ENCODE measurements at places on chromosomes 11 and 22.
A peak's percentile ranks its signal among the peaks of the same experiment; 100 is the strongest.

GRCh38 chr22:27641049-27641795, 160.3 kb downstream of the MN1 start:
- DNase-seq = no peak

DNA sequence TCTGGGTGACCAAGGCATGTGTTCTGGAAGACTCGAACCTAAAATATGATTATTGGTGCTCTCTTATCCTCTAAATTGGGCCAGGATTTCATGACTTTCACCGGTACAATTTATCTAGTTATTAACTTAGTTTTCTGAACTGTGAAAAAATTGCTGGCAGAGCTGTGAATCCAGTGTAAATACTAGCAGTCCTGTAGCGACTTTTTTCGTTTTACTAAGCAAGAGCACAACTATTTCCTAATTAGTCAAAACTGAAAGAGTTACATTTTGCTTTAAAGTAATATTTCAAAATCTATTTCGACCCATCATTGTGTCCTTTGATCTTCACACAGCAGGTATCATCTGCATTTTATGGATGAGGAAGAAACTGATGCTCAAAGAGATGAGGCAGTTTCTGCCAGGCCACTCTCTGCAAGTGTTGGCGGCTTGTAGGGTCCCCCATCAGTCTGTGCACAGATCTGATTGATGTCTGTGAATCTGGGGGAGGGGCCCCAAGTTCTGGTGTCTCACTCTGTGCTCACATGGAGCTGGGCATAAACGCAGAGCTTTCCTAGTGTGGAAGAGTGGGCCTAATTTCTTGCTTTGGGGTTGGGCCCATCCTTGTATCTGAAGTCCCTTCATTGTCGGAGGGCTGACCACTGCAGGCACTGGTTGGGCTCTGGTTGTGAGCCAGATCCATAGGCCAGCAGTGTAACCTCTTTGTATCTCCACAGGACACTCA, 1.4 kb upstream of the TRMT2A start:
- no peak for DNase-seq

DNA sequence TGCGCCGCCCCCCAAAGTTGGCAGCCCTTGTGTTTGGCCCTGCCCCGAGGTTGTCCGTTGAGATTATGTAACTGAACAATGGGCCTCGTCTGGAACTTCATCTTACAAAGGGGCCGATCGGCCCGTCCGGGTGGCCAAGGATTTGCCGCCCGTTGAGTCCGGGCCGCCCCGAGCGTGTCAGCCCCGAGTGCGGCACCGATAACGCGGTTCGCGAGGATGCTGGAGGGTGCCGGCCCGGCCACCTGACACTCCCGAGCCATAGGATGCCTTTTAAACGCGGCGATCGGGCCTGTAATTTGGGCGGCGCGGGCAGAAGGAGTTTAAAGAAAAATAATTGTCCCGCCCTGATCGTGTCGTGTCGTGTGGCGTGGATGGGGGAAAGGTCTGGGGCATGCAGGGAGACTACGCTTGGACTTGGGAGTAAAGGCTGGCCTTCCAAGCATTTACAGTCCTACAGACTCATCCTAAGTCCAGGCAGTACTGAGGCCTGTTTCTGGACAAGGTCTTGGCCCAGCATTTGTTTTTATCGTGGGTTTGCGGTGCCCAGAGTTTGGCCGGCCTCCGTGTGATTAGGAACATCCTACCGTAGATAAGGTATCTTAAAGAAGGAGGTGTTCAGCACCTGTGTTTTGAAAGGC, 1.3 kb downstream of the WEE1 start:
- DNase-seq = peak; percentile 9

DNA sequence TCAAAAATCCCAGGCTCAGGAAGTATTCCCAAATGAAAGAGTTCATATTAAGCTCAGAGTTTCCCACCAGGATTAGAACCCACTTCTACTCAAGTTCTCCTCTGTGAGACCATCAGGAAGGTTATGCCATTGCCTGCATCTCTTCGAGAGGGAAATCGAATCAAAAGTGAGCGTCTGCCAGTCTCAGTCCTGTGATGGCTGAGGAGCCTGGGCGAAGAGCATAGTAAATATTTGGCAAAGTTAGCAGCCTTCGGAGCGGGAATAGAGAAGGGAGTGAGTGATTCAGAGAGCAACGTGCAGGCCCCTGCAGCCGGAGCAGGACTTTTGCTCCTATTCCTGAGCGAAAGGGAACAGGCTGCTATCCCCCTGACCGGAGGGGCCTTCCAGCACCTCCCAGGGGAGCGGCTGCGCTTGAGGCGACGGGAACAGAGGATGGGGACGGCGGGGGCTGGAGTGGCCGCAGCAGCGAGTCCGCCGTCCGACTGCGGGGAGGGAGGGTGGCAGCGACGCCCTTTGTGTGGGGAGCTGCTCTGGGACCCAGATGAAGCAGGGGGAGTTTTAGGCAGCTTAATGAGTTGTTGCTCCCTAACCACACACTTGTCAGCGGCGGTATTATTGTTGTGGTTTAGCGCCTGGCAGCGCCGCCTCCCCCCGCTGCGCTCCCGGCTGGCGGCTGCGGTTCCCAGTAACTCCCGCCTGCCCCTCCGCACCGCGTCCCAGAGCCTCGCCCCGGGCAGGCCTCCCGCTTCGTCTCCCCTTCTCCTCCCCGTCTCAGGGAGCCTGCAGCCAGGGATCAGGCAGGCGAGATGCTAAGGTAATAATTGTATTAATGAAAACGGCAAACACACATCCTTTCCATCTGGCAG, 21.7 kb upstream of the NRGN start:
- DNase-seq = no peak

GRCh38 chr22:19974268-19974861, 32.7 kb upstream of the TXNRD2 start:
- DNase-seq = no peak

DNA sequence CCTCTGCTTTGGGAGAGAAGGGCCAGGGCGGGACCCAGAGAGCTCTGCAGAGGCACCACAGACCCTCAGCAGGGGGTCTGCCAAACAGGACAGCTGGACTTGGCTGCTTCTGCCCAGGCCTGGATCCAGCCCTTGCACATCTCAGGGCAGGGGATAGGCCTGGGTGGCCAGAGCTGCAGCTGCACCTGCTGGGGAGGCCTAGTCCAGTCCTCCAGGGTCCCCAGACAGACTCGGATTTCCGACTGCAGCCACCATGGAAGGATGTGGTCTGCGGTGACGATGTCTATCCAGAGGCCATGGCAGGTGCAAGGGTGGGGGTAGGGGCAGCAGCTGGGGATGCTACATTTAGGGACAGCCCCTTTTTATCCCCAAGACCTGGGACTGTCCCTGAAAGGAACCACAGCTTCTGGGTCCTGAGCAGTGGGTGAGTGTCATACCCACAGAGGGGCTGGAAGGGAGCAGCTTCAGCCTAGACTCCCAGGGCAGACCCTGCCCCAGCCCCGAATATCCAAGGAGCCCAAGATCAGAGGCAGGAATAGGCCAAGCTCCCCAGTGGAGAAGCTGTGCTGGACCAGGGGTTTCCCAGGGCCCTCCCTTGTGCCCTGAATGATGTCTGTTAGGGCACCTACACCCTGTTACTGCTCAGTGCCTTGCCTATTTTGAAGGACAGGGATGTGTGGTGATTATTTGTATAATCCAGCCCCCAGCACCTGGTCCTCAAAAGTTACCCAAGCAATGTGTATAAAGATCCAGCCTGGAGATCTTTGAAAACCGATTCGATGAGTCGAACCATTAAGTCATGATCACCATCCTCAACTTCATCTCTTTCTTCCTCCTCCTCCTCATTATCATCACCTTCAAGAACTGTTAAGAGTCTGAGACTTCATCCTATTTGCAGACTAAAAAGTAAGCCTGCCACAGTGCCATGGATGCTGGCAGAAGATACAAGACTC, 2.5 kb upstream of the IGLL5 start:
- no peak for DNase-seq

GRCh38 chr22:29443861-29444792, 5.7 kb downstream of the RFPL1 start:
- no peak for DNase-seq

DNA sequence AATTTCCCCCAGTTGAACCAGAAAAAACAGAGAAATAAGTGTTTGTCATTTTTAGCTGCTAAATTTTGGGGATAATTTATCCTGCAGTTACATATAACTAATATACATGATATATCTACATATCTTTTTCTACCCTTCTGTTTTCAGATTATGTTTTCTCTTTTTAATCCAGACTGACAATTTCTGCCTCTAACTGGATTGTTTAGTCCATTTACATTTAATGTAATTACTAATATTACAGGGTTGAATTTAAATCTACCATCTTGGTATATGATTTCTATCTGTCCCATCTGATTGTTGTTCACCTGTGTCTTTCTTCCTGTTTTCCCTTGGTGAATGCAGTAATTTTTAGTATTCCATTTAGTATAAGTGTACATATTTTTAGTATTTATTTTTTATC, 5.7 kb downstream of the NNMT start:
- DNase-seq = no peak

DNA sequence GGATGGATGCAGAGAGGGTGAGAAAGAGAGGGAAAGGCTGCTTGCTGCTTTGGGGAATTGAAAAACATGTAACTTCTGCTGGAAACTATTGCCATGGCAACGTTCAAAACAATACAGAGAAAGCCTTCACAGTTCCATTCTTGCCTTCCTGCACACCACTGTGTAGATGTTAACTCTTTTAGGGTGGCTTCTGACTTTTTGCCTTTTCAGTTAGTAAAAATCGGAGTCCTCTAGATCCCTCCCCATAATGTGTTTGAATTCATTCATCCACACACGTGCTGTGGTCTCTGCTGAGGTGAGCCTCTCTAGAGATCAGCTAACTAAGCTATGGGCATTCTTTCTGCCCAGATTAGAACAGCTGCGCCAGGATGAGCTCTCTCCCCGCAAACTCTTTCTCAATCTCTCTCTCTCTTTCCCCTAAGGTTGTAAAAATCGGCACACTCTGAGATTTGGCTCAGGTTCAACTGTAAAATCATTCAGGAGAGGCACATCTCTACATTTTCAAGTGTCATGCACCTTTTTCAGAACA, 1178.3 kb downstream of the LRRC4C start:
- DNase-seq = no peak

DNA sequence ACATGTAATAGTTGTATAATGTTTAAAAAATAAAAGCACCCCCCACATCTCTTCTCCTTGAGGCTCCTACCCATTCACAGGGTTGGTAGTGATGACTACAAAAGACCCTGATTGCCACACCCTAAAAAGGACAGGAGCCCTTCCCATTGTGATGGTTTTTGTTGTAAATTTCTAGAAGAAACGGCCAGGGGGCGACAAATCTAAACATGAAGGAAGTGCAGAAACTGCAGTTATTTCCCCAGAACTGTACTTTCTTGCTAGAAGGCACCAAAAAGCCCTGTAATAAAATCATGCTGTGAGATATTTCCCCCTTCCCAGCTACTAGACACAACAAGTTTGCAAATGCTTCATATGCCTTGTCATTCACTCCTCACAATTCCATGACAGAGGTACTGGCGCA, 10.8 kb downstream of the PRR5L start:
- no peak for DNase-seq

DNA sequence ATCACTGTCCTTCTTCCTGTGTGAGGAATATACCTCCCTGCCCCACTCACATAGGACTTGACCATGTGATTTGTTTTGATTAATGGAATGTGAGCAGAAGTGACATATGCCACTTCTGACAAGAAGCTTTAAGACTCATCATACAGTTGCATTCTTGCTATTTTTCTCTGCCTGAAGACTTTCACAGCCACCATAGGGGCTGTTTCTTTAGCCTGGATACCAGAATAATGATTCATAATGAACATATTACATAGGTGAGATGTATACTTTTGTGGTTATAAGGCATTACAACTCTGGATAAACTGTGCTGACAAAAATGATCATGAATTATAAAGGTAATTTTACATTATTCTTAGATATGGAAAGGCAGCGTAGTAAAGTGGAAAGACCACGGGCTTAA, 798.0 kb downstream of the DLG2 start:
- DNase-seq = no peak

- DNase-seq = no peak
Observed at GRCh38 chr11:44524346-44524745, 41.1 kb upstream of the CD82 start.

GRCh38 chr11:6110011-6110410, 2.5 kb downstream of the OR56B4 start:
- no peak for DNase-seq

- DNase-seq = no peak
Observed at GRCh38 chr11:112221274-112221835, 4.9 kb upstream of the PTS start.

DNA sequence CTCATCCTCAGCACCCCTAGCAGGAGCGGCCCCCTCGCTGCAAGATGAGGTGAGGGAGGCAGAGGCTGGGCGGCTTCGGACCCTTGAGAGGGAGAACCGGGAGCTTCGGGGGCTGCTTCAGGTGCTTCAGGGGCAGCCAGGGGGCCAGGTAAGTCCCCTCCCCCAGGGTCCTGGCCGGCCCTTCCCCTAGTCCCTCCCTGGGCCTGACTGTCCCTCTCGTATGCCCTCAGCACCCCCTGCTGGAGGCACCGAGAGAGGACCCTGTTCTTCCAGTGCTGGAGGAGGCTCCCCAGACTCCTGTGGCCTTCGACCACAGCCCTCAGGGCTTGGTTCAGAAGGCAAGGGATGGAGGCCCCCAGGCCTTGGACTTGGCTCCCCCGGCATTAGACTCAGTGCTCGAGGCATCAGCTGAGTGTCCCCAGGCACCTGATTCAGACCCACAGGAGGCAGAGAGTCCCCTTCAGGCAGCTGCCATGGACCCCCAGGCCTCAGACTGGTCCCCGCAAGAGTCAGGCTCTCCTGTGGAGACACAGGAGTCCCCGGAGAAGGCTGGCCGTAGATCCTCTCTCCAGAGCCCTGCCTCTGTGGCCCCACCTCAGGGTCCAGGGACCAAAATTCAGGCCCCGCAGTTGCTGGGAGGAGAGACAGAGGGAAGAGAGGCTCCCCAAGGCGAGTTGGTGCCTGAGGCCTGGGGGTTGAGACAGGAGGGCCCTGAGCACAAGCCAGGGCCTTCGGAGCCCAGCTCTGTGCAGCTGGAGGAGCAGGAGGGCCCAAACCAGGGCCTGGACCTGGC, 4.0 kb downstream of the CCDC88B start:
- DNase-seq = no peak

DNA sequence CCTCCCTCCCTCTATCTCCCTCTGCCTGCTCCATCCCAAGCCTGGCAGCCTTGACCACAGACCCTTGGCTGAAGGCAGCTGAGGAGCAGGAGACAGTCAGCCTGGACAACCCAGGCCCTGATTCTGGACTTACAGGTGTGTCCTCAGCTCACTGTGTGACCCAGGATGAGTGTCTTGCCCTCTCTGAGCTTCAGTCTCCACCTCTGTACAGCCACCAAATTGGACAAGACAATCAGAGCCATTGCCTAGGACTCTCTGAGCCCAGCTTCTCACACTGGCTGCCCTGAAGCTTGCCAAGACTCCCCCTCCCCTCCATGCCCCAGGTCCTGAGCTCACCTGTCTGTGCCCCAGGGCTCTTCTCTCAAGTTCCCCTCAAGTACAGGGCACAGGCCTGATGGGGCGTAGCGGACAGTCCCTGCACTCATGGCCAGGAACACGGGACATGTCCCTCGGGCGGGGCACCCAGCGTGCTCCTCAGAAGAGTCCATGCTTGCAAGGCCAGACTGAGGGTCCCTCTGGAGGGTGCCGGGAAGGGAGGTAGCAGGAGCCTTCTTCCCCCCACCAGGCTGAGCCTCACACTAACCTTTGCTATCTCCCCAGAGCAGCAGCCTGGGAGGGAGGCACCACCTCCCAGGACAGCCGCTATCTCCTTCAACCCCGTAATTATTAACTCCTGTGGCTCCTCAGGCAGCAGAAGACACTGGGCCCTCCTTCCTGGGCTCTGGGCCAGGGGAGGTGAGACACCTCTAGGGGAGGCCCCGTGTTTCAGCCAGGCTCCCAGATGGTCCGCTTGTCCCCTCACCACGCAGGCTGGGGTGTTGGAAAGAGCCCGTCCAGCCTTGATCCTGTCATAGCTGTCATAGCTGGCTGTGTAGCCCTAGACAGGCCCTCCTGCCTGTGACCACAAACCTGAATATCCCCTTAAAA, 2.6 kb upstream of the RAB3IL1 start:
- no peak for DNase-seq

- DNase-seq = no peak
Observed at GRCh38 chr11:63762654-63763495, 5.7 kb downstream of the ZFTA start.

Measured in activated T-helper 1 cell treated with anti-CD3 and anti-CD28 coated beads, Interleukin-2, amount 50 U/mL, for 16 hours (primary cell).